ENCODE measurements at places on chromosomes 13 and 19.

DNA sequence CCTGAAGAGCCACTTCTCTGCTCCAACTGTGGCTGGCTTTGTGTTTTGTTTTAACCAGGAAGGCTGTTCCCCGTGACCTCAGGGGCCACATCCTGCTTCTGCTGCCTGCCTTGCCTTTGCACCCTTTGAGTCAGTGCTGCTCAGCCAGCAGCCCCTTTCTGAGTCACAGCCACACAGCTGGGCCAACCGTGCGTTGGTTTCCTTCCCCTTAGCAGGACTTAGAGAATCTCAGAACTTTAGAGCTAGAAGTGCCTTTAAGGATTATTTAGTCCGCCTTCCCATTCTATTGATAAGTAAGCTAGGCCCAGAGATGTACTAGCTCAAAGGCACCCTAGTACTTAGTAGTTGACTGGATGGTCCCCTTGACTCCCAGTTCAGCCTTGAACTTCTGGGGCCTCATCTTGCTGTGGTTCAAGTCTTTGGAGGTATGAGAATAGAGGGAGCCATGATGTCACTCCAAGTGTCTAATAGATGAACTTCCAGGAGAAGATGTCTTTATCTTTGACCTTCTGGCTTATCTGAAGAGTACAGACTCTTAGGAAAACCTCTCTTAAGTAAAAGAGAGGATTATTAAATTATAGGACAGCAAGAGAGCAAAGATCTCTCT, 8.0 kb downstream of the RGCC start:
- DNase-seq: peak; percentile 46

GRCh38 chr19:55408533-55408872, 915 bp upstream of the UBE2S start:
- no peak for DNase-seq

DNA sequence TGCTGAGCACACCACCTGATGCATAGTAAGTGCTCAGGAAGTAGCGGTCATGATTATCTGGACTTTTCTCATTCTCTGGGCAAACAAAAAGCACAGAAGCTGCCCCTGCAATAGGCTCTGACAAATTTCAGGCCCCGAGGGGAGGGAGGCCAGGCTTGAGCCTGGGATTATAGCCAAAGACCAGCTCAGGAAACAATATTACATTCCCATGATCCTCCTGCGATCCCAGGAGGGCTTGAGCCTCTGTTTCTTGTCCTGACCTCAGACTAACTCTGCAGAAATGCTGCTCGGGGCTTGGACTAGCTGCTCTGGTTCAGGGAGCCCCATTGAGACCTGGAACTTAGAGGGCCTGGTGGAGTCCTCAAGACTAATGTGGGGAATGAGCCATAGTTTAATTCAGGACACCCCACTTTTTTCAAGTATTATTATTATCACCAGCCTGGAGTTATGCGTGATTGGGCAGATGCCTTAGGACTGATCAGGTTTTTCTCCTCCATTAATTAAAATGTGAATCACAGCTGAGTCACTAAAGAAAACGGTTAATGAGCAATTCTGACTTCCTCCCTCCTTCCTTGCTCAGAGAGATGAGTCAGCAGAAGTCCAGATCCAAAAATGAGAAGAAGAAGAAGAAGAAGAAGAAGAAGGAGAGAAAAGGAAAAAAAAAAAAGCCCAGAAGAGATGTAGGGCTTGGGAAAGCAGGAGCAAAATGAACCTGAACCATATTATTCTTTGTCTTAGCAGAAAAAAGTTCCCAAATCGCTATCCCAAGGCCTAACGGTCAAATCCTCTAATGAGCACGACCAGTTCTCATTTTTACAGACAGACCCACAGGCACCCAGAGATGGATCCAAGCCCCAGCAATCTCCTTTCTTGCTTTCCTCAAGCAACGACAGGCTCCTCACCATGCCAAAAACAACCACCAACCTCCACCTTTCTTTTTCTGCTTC, 107.2 kb downstream of the CACNA1A start:
- no peak for DNase-seq

DNA sequence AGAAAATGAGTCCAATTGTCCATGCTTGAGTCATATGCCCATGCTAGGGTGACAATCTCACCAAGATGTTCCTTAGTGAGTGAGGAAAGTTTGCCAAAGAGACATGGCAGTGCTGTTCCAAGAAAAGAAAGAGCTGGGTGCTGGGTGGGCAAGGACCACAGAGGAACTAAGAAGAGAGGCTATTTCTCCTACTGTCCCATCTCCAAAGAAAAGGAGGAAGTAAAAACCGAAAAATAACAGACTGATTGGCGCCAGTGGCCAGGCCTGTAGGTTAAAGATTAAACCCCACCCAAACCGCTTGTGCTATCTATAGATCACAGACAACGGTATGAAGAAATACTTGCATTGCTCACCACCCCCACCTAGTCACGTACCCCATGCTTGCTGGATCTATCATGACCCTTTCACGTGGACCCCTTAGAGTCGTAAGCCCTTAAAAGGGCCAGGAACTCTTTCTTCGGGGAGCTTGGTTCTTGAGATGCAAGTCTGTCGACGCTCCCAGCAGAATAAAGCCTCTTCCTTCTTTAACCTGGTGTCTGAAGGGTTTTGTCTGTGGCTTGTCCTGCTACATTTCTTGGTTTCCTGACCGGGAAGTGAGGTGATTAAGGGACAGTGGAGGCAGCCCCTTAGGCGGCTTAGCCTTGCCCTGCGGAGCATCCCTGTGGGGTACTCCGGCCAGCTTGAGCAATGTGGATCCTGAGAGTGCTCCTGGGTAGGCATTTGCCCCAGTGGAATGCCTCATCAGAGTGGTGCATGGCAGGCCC, 606.5 kb downstream of the UQCRFS1 start:
- DNase-seq: no peak

GRCh38 chr13:41458187-41458760, 924 bp downstream of the RGCC start:
- DNase-seq: no peak

- no peak for DNase-seq
Observed at GRCh38 chr19:10760273-10760944, 42.5 kb downstream of the DNM2 start.

DNA sequence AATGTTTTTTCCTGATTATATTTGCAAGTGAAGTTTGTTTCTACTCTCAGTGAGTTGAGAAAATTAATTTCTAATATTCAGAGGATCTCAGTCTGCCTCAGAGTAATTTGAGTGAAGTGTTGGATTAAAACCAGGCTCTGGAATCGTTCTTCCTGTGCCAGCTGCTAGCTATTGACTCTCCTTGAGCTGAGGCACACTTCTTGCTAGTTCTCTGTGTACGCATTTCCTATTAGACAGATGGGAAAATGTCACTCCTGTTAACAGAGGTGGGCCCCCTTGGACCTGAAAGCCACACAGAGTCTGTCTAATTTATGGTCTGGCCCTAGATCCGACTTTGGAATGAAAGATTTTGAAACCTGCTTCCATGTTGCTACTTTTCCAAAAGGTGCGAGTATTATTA, 107.6 kb upstream of the RNF113B start:
- DNase-seq: no peak
